Left forelimb (tissue), 1 donor: ENCODE measurements at places on chromosomes 4 and X.

DNA sequence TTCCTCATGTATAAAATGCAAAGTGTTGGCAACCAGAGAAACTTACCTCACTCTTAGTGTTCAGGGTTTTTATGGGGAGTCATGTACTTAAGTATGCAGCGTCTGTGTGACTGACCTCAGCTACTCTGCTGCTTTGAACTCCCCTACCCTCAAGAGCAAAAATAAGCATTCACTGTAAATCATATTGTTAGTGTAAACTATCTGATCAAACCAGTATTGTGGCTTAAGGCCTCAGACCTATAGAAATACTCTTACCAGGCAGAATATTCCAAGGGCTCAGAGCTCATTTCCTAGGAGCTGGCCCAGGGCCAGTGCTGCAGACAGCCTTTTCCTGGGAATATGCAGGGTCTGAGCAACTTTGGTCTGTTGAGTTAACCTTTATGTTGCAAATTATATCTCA, 453.1 kb downstream of the CCSER1 start:
- no peak for DNase-seq

DNA sequence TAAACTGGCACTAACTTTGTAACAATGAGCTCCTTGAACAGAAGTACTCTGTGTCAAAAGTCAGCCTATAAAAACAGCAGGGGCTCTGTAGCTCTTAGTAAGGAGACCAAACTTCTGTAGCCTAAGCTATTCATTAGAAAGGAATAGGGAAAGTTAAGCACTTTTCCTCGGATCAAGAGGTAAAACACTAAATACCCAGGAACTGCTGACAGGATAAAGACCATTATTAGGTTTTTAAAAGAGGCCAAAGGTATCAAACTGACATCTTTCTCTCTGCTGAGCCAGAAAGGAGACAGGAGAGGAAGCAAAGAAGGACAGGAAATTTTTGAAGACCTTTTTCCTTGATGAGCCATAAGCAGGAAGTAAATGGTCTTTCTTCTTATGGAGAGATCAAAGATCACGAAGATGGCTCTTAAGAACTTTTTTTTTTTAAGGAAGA, 31.9 kb downstream of the ANAPC10 start:
- DNase-seq: no peak

- no peak for DNase-seq
These were observed 235.0 kb downstream of the MAML3 start for GRCh38 chr4:139919004-139919403.

DNA sequence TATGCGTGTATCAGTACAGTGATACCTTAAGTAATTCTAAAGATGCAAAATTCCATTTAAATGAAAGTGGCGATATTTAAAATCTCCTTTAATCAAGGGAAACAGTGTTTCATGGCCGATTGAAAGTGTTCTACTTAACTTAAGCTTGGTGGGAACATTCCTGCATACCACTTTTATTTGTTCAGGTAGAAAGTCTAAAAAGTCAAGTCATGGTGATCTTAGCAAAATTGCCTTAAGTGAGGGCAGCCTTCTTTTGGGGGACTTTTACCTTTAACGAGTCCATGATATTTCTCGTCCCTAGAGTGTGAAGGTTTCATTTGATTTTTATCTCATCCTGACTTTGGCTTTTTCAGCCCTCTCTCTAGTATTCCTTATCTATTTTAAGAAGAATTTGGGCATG, 149.2 kb downstream of the KDM6A start:
- no peak for DNase-seq

DNA sequence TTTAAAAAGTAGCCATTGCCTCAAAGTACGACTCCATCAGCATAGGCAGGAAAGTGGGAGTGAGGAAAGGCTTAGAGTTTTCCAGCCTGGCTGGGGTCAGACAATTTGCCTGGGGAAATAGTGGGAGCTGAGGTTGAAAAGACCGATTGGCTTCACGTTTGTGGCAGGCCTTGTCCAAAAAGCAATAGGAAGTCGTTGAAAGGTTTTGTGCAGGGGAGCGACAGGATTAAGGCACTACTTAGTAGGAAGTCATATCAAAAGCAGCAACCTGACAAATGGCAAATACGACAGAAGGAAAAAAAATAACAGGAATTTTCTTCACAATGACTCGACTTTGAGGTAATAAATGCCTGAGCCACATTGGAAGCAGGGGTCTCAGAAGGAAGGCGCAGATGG, 691 bp upstream of the EREG start:
- no peak for DNase-seq

DNA sequence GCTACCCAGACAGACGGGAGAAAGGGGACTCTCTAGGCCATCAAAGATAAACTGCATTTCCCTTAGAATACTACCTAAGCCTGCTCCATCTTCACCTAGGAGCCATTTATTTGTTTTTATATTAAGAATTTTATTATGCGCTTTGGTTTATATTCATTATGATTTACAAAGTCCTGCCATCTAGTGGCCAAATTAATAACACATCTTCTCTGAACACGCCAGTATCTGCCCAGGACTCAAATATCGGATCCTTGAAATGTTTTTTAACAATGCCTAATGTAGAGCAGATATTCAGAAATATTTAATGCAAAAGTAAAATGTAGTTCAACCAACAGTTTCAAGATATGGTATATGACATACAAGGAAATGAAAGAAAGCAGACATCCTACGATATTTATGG, 20.8 kb upstream of the PRPS2 start:
- DNase-seq: no peak

DNA sequence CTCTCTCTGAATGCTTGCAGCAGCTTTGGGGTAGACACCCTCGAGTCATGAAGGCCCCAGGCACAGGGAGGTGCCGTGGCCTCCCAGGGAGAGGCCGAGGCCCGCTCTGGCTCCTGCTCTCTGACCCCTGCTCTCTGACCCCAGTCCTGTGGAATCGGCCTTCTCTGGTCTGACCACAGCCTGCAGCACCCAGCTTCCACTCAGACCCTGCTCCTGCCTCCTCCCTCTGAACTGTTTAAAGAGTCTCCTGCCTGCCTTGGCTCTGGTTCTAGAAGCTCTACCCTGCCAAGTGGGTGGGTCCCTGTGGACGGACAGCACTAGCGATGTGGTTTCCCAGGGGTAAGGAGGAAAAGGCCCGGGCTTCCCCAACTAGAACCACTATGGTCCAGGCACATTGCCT, 78.2 kb upstream of the TMEM150C start:
- DNase-seq: no peak

DNA sequence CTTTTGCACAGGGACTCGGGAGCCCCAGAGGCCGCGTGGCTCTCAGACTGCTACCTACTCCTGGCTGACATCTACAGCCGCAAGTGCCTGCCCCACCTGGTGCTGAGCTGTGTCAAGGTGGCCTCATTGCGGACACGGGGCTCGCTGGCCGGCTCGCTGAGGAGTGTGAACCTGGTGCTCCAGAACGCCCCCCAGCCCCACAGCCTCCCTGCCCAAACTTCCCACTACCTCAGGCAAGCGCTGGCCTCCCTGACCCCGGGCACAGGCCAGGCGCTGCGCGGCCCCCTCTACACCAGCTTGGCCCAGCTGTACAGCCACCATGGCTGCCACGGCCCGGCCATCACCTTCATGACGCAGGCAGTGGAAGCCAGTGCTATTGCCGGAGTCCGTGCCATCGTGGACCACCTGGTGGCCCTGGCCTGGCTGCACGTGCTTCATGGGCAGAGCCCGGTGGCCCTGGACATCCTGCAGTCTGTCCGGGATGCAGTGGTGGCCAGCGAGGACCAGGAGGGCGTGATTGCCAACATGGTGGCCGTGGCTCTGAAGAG, 28.8 kb downstream of the SH3TC1 start:
- DNase-seq: no peak

GRCh38 chr4:80803337-80803736, 227.2 kb upstream of the BMP3 start:
- DNase-seq: no peak

DNA sequence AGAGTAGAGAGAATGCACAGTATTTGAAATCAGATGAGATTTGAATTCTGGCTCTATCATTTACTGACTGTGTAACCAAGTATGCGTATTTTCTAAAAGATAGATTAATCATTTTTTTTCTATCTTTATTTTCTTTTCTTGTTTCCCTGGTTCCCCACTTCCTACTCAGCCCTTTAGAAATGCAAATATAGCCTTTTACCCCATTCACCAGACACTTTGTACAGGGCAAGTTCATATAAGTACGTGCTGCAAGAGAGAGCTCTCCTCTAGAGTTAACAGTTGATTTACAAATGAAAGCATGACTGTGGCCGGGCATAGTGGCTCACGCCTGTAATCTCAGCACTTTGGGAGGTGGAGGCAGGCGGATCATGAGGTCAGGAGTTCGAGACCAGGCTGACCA, 17.8 kb upstream of the TDO2 start:
- no peak for DNase-seq

- no peak for DNase-seq
These were observed 134.2 kb upstream of the SH3RF1 start for GRCh38 chr4:169404960-169405359.

DNA sequence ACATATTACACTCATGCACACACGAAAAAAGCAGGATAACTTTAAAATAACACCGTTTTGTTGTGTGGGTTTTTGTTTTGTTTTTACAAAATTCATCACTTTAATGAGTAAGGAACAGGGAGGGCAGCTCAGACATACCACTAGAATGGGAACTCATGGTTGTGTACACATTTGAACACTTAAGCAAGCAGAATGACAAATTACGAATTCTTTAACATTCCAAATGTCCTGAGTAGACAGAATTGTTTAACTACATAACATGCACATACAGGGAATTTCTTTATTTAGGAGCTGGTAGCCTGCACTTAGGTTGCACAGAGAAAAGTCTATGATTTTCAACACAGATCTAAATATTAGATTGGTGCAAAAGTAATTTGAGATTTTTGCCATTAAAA, 96.4 kb downstream of the ATP8A1 start:
- DNase-seq: no peak

DNA sequence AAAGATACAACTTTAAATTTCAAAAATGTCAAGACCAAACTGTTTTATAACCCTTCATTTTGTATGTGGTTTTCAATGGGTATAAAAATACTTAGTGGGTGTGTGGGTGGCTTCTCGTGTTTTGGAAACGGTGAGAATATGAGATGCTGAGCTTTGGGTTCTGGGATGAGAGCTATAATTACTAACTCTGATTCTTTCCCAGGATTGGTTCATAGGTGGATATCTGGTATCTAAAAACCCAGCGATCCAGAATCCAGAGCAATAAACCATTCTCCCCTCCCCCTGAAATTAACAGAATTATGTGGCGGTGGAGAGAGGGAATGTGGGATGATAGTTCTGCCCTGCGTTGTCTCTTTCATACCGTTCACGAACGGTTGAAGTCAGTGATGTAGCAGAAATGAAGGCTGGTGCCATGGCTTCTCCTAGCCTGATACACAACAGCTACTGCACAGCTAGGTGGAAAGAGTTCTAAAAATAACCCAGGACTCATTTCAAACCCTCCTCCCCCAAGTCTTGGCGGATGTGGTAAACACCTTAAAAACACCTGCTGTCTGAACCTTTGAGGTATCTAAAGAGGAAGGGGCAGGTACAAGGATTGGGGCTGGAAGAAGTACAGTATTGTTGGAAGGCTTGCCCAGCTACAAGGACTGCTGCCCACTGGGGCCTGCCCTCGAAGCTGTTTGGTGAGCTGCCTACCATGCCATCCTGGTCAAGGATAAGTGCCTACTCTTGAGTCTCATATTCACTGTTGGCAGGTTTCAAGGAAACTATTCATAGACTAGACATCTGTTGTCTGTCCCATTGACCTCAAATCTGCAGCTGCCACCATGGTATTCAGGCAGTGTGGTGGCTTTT, 44.5 kb downstream of the SEPTIN11 start:
- DNase-seq: no peak

GRCh38 chr4:1446502-1447386, 40.5 kb upstream of the NKX1-1 start:
- DNase-seq: no peak

DNA sequence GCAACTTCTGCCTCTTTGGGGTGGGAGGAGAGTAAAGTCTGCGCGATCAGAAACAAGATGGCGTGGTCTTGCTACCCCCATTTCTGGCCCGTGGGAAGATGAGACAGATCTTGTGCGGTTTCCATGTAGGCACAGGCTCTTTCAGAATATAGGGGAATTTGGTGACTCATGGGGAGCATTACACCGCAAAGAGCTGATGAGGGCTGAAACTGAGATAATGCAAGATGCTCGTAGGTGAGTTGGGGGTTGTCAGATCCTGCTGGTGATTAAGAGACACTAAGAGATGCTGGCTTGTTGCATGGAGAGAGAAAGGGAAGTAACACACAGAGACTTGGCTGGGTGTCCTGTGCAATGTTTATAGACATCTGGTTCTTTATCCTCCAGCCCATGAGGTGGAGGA, 1.5 kb downstream of the EVC start:
- peak; percentile 25 for DNase-seq

DNA sequence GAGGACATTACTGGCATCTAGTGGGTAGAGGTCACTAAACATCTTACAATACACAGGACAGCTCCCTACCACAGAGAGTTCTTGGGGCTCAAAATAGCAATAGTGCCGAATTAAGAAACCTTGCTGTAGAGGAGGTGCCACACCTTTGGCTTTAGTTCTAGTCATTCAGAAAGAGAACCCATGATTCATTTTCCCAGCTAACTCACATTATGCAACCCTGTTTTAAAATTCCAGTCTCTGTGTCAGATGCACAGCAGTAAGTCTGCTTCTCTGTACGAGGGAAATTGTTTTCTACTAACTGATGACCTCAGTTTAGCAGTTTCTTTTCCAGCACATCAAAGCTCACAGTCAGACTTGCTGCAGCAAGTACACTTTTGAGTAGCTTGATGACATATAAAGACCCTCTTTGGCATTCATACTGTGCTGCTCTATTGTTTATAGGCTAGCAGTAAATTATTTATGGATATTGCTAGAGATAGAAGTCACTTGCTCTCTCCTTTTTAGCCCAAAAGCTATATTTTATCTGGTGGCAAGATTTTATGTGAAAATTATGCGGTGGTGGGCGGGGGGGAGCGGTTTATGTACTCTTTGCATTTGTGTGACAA, 487.8 kb upstream of the MAGEB18 start:
- no peak for DNase-seq

DNA sequence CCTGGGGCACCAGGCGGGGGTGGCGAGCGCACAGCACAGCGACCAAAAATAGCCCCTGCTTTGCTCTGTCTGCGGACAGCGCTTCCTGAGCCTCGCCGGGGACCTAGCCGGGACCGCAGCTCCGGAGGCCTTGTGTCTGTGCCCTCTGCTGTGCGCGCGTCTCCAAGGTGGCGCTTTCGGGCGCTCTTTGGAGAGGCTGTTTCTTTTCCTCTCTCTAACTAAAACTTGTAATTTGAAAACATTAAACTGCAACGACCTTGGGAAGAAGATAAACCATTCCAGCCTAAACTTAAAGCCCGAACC, 3.4 kb downstream of the ARX start:
- no peak for DNase-seq

DNA sequence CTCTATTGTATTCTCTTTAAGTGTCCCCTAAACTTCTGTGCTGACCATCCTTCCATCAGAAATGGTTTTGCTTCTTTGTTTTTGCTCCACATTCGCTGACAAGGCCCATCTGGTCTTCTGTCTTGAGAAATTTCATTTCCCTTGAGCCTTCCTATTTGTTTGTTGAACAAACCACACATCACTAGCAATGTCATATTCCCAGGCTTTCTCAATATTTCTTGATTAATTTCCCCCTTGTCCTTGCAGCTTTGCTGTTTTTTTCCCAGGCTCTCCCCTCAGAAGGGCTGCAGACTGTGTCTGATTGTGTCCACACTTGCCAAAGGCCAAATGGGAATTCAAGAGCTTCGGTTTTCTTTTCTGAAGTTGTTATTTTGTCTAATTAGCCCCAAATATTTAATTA, 158.9 kb downstream of the MID1IP1 start:
- no peak for DNase-seq
